ENCODE measurements at places on chromosomes 2 and 18.

DNA sequence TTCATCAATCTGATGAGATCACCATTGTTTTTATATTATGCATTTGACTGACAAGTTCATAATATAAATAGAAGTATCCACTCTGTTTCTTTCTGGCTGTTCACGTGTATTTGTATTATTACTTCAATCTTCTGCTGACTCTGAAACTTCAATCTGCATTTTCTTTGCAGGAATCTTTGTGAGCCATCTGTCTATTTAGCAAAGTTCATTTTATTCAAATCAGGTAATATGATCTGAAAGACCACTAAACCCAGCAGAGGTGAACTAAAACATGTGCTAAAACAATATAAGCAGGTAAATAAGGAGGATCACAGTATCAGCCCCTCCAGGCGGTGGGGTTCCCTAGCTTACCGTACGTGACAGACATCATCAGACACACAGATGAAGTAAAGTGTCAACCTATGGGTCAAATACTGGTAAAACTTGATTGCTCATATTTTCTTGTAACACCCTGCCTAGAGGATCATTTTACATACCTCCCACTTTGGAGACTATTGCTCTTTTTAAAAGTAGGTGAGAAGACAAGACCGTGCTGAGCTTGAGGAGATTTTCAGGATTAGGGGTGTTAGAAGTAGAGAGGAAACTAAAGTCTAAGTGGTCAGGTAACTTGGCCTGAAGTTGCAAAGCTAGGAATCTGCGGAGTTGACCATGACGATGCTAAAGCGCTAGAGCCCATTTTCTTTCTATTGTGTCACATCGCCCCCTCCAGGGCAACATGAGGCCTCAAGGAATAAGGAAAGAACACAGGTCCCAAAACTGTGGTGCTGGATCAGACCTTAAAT, 9.0 kb downstream of the DTNB start:
- no peak for DNase-seq

DNA sequence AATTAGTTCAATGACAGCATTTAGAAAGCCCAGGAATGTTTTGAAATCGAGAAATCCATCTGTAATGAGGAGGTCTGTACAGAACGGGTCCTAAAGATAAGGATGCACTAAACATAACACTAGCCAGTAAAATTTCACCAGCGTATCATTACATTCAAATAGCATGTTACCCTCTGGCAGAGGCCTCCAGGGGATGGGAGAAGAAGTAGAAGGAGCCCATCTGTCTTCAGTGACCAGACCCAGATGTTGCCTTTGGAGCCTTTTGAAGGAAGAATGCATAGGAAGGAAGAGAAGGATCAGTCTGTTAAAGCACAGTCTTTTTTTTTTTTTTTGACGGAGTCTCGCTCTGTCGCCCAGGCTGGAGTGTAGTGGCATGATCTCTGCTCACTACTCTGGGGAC, 86.1 kb upstream of the BCL2L11 start:
- DNase-seq: no peak

- no peak for DNase-seq
Observed at GRCh38 chr2:158297606-158298005, 158.9 kb downstream of the CCDC148 start.

DNA sequence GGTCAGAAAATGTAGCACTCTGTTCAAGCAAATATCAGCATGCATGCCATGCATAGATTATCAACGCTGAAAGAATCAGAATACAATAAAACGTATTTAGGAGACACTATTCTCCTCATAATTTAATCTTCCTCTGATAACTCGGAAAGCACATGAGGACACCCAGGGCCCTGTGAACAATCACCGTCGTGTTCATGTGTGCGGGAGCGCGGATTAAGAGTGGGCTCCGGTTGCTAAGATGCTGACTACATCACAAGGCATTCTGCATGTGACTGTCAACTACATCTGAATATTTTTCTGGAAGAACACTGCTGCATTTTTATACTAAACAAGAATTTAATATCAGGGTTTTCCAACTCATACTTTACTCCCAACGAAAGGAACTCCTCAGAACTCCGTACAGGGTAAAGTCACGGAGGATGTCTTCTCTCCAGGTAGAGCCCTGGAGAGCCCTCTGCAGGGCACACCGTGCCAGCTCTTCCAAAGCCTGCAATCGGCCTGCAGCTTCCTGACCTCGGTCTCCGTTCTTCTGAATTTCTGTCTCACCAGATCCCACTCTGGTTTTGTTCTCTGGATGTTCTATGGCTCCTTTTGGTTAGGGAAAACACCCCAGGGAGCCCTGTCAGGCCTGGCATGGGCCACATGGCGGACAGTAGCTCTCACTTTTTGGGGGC, 59.6 kb downstream of the ZNF516 start:
- no peak for DNase-seq

GRCh38 chr2:203797712-203798111, 69.9 kb upstream of the CTLA4 start:
- no peak for DNase-seq

DNA sequence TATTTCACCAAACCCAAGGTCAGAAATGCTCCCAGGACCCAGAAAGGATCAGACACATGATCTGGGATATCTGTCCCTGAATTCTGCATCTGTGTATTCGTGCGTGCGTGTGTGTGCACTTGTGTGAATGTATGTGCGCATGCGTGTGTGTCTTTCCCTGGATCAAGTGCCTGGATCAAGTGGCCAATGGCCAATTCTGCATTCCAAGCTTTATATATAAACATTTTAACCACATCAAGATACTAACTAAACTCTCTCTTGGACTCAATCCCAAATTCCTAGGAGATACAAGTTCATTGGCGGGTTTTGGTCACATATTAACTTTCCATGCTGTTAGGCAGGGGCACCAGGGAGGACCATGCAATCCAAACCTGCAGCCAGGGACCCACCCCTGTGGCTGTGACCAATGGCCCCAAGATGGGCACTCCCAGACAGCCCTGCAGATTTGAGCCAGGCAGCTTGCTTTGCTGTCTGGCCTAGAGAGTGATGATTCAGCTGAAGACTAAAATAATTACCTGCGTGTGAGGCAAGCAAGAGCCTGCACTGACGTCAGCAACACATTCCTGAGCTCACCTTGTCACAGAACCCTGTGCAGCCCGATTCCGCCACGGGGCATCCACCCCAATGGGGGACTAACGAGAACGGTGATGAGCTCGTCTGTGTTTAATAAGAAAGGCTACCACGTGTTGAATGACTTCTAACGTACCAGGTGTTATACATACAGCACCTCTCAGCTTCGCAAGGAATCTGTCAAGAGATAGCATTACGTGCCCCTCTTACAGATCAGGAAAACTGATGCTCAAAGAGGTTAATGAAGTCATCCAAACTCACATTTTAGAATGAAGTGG, 45.3 kb upstream of the ROCK2 start:
- DNase-seq: no peak

GRCh38 chr2:20880221-20880771, 57.4 kb upstream of the LDAH start:
- DNase-seq: no peak

GRCh38 chr2:107436281-107436680, 390.4 kb upstream of the RGPD4 start:
- no peak for DNase-seq

DNA sequence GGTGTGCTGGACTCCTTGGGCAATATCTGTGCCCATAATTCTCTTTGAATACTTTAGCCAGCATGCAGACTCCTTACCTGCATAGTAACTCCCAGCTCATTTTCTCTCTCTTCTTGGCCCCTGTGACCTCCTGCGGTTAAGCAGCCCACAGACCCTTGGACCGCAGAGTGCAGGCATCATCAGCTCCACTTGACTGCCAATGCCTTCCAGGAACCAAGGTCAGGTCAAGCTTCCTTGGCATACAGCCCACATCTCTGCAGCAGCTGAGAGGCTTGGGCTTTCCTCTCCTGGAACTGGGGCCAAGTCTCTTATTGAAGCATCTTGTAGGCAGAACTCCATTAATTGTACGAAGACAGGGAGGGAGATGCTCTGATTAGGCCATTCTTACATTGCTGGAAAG, 130.1 kb upstream of the PIEZO2 start:
- no peak for DNase-seq

GRCh38 chr2:175282300-175282699, 100.8 kb upstream of the ATP5MC3 start:
- no peak for DNase-seq

DNA sequence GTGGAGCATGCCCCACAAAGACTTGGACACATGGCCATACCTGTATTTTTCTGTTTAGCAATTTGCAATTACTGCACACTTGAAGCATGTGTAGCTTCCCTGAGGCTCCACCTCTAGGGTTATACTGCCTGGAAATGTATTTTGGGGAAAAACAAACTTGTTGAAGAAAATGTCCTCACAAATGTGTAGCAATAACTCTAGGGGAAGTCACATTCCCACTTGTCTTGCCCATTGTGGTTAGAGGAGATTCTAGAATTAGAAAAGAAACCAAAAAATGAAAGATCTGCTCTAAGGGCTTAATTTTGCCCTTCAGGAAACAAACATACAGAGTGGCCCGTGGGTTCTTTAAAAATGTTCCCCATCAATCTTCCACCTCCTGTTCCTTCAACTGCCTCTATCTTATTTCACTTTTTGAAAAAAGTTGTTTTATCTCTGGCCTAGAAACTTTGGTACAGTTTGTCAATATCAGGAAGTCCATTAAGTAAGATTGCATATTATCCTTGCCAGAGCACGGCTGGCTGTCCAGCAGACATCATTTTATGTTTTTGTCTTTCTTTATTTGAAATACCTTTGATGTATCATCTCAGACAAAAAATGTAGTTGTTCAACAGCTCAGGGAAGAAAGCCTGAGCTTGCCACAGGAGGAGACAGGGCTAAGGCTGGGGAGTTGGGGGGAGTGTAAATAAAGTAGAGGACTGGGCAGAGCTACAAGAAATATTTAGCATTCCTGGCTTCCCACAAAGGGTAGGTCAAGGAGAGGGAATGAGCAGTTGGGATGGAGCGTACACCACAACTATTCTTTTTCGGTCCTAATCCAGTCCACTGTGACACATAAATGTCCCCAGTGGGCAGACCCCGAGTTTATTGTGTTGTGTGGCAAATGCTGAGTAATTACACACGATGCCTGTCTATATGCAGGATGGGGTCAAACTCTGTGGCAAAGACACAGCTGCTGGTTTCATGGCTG, 96.8 kb upstream of the CDC42EP3 start:
- DNase-seq: no peak

- no peak for DNase-seq
Observed at GRCh38 chr2:2026851-2027250, 282.5 kb upstream of the PXDN start.

DNA sequence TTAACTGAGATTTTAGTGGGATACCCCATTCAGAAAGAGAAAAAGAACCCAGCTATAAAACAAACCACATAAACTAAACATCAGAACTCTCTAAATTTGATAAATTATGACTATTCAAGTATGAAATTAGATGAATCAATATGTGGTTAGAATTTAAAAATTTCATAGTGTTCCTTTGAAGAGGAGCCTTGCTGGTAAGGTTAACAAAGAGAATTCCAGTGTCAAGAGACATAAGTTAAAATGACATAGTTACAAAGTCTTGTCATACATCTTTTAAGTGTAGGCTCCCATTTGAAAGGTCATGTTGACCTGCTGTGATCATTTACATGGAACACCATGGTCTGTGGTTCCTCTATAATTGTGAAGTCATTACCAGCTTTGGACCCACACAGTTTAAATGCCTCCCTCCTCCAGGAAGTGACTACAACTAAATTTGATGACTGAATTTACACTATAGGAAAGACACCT, 231.6 kb upstream of the ETAA1 start:
- no peak for DNase-seq
